Stimulated activated CD8-positive, alpha-beta memory T cell treated with anti-CD3 and anti-CD28 coated beads, Interleukin-2, amount 100 ng/mL, for 1 hour (primary cell): ENCODE measurements at places on chromosomes 11 and 22.
A peak's percentile ranks its signal among the peaks of the same experiment; 100 is the strongest.

GRCh38 chr11:86638673-86639072 is 33.7 kb downstream of the ME3 start:
- no peak for DNase-seq

- DNase-seq, result no peak
Observed at GRCh38 chr11:87454241-87454640, 416.5 kb downstream of the TMEM135 start.

DNA sequence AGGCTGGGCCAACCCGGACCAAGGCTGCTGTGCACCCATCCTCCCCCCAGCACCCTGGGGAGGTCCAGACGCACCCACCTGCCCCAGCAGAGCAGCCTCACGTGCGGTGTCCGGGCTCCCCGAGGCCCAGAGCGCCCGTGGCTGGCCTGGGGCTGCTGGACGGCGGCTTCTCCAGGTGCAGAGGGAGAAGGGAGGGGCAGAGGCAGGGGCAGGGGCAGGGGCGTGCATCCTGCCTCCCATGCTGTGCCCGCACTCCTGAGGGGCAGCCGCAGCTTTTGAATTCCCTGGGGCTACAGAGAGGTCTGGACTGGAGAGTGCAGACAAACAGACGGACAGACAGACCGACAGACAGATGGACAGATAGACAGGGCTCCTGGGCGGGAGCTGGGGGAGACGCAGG is 83.6 kb upstream of the PRR5 start:
- no peak for DNase-seq

GRCh38 chr11:76096552-76096951 is 109.8 kb downstream of the WNT11 start:
- DNase-seq, result no peak

DNA sequence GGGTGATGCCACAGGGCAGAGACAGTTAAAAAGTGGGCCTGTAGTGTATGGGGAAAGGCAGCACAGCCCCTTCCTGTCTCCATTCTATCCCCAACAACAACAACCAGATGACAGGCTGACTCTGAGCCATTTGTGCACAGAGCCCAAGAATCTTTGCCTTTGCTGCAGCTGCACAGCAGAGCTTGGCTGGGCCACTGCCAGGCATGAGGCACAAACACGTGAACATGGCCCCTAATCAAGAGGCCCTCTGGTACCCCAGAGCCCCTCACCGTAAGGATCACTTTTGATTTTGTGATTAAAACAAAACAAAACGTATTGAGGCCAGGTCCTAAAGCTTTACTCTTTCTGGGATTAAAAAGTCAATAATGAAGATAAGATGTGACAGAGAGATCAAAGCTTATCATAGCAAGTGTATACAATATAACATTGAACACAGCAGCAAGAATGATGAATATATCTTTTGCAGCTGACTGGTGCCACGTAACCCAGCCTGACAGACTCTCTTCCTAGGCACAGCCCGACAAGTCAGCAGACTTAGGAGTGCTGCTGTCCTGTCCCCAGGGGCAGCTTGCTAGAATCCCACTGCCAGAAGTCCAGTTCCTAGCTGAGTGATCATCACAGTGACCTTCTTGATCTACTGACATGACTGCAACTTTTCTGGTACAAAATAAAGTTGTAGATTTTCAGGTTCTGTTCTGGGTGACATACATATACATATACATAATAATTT is 117.8 kb downstream of the SERGEF start:
- no peak for DNase-seq

DNA sequence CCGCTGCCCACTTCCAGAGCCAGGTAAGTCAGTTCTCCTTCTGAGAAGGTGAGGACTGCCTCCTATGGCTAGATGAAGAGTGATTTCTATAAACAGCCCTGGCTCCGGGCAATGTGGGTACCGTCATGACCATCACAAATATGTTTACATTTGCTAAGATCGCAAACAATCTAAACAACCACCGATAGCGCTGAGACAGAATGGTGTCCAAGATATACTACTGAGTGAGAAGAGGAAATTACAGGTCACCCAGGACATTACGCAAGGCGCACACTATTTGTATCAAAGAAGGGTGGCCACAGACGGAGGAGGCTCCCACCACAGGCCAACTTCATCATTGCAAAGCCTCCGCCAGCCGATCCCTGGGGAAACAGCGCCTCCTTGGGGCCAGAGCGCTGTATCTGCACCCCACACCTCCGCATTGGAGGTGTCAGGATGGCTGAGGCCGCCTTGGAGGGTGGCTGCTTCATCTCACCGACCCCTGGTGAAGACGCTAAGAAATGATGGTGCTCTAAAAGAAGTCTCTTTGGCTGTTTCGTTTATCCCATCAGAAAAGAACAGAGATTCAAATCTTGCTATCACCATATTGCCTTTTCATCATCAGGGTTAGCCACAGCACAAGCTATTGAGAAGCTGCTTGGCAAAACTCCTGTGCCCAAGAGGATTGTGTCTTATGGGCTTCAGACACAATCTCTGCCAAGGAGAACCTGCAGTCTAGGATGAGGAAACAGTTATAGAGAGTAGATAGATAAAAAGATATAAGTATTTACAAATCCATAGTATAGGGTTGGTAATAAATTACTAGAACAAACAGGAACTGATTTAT is 12.3 kb upstream of the ASRGL1 start:
- DNase-seq, result peak; percentile 14

DNA sequence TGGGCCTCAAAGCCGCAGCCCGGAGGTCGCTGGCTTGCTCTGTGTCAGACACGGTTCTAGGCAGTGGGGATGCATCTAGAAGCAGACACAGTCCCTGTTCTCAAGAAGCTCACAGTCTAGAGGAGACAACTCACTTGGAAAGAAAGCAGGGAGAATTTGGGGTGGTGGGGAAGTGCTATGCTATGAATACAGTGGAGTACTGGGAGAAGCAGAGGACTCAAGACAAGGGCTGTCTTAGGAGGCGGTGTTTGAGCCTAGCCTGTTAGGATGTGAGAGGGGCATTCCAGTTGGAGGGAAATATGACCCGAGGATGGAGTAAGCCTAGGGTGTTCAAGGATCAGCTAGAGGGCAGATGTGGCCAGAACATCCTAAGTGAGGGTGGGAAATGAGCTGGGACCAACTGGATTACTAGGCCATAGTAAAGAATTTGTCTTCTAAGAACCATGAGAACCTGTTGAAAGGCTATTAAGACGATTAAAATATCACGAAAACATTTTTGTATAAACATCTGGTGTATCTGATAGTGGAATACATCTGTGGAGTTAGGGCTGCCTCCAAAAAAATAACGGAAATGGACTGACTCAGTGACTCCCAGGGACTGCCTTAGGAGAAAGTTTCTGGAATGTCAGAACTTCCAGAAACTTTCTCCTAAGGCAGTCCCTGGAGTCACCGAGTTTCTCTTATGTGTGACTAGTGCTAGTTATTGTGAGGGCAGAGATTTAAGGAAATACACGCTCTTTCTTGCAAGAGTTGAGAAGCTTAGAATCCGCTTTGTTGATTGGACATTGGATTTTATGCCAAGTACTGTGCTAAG is 1.1 kb upstream of the PITPNB start:
- DNase-seq, result no peak

DNA sequence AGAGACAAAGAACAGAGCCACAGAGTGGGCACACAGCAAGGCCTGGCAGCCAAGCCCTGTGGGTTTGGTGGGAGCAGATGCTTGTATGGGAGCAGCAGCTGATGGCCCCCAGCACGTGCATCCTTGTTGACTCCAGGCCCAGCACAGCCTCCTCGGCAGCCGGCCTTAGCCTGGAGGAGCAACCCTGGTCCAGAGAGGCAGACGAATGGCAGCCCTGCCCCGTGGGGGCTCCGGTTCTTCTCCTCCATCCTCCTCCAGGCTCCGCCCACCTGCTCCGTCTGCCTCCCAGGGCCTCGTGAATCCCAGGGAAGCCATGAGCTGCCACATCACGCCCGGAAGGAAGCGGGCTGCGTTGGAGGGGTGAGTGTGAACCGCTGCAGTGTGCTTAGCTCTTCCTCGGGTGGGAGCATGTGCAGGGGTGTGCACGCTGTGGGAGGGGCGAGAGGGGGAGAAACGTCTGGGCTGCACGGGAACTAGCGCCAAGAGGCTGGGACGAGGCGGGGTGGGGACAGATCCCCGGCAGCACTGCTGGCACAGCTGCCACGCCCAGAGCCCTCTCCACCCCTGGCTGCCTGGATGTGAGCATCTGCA is 36.3 kb upstream of the JAM3 start:
- DNase-seq, result no peak

GRCh38 chr22:33771136-33771535 is 149.1 kb downstream of the LARGE1 start:
- DNase-seq, result no peak

GRCh38 chr11:36452236-36452940 is 57.7 kb downstream of the TRAF6 start:
- DNase-seq, result no peak

DNA sequence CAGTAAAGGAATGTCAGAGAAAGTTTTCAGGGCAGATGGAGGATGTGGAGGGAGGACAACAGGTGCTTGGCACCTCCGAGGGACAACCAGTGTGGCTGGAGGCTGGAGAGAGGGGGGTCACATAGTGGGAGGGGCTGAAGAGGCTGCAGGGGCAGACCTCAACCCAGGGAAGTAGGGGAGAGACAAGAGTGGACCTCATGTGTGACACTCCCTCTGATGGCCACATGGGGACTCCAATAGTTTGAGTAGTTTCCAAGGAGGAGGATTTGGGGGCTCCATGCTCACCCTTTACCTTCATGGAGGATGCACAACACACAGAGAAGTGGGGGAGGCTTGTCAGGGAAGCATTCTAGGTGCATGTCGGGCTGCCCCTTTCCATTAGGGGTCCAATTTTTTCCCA is 35.1 kb upstream of the ASPHD2 start:
- DNase-seq, result no peak

DNA sequence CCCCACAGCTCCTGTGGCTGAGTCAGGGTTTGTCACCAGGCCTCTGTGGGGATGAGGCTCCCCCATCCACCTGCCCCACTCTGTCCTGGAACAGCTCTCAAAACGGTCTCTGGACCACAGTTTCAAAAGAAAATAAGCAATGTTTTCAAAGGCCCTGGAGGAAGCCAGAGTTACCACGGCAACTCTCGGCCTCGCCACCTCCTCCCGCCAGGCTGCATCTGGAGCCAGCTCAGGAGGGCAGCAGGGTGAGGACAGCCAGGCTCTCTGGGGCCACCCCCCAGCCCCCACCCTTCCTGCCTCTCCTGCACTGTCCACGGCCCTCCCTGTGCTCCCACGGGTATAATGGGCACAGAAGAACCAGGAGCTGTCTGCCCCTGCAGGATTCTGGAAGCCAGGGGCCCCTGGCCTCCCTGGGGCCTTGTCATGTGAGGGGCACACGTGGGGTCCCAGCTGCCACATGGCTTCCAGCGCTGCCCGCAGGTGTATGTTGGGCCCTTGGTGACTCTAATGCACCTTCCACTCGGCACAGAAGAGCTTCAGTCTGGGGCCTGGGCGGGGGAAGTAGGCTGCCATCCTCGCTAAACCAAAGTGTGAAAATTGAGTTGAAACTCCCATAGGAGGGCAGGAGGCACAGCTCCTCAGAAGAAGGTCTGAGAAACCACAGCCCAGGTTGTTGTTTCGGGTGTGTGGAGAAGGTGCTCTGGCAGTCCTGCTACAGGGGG is 10.3 kb downstream of the CD81 start:
- DNase-seq, result no peak

- DNase-seq, result no peak
Observed at GRCh38 chr22:17638182-17638431, 450 bp upstream of the BCL2L13 start.

DNA sequence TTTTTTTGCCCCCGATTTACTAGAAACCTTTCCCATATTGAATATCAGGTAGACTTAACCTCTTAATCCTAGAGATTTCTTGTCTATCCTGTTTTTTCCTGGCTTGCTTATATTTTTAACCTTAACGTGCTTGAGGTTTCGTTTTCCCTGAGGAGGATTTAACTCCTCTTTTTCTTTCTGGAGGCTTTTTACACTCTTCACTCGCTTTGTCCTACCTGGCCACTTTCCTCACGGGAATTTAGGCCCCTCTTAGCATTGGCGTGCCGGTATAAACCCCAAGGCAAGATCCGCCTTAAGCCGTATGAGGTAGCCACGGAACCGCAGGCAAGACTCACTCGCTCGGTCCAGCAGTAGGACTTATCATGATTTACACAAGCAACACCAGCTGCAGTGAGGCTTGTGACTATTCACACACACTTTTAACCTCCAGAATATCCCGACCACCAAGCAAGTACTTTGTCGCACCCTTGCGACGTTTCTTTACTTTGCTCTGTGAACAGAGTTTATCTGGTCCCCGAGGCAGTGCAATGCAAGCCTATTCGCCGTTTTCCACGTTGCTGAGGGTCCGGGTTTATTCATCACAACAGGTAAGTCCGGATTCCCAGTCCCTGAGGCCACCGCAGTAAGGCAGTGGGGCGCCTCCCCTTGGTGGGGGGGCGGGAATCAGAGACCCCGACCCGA is 20.6 kb upstream of the ALDH3B2 start:
- no peak for DNase-seq
